Pons (tissue), 1 donor: ENCODE measurements at places on chromosomes 2 and 18.

- peak; percentile 74 for DNase-seq
Measured at GRCh38 chr2:46335391-46336282, 38.4 kb downstream of the EPAS1 start.

DNA sequence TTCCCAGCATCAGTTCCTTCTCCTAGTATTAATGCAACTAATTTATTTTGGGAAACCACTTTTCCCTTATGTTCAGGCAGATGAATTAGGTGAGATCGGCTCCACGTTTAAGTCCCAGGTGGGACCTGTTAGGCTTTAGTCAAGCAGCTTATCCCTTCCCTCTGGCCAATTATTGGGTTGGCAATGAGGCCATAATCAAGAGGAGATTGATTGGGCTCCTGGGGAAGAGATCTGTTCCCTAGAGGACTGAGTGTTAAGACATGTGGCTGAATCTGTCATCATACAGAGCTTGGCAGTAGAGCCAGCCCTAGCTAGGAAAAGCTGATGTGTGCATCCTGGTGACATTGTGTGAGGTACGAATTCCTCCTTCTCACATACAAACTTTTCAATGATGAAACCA lies 104.4 kb downstream of the PTH2R start:
- no peak for DNase-seq

GRCh38 chr2:160635488-160635887 lies 141.9 kb upstream of the RBMS1 start:
- no peak for DNase-seq

- no peak for DNase-seq
Measured at GRCh38 chr2:86219896-86220295, 20.6 kb downstream of the MRPL35 start.

- no peak for DNase-seq
Measured at GRCh38 chr18:2979129-2979528, 33.8 kb downstream of the LPIN2 start.

DNA sequence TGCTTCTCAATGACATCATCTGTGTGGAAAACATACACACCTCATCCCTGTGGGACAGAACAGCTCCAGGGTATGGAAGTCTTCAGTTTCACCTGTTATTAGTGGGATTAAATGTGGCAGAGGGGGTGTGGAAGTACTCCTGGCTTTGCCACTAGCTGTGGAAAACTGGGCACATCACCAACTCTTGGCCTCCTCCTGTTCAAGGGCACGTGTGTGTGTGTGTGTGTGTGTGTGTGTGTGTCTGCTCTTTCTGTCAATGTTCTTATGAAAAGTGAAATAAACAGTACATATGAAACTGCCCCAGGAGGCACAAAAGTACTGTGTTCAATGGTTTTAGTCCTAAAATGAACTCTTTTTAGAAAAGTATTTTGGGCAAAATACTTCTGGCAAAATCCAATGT lies 65.9 kb downstream of the MTHFD2 start:
- DNase-seq, result no peak

DNA sequence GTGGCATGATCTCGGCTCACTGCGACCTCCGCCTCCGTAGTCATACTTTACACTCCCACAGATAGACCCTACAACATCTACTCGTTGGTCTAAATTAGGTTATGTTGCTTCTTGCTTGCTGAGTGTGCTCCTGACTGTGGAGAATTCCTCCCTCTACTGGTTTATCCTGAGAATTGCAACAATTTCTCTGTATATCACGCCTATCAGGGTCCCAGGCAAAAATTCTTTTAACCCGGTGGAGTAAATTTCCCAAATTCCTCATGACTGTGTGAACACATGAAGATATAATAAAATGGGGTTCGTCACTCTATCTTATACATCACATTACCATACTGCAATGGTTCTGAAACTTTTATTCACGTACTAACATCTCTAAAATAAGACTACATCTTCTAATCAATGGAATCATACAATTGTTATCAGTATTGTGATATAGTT lies 156.7 kb downstream of the EVA1A start:
- DNase-seq, result peak; percentile 60

DNA sequence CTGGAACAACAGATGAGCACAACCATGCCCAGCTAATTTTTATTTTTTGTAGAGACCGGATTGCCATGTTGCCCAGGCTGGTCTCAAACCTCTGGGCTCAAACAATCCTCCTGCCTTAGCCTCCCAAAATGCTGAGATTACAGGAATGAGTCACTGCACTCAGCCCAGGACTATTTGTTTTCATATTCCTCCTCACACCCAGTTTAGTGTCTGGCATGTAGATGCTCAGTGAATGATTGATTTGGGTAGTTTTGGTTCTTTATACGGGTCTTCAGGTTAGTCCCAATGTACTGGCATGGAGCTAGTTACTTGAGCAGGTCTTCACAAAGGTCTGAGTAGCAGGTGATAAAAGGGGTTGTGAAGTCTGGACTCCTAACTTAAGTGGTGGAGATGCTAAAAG lies 6.2 kb downstream of the EIF2B4 start:
- no peak for DNase-seq

GRCh38 chr2:61255580-61256437 lies 93.8 kb downstream of the C2orf74 start:
- DNase-seq, result no peak

DNA sequence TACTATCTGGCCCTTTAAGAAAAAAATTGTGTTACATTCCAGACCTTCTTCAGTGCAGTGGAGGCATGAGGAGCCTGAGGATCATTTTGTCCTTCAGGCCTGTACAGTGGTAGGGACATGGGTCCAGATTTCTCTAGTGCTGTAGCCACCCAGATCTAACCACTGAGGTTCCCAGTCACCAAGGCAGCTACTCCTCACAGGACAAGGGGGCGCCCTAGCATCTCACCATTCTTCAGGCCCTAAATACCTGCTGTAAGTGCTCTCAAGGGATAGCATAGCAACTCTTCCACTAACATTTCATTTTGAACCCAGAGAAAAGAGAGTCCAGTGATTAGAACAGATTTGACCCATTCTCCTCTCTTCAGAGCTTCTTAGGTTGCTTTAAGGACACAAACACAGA lies 1533.0 kb downstream of the LRP1B start:
- DNase-seq, result no peak

- DNase-seq, result no peak
Measured at GRCh38 chr2:43311276-43311675, 84.9 kb upstream of the ZFP36L2 start.

GRCh38 chr2:102099536-102100298 lies 42.8 kb upstream of the IL1R1 start:
- DNase-seq, result no peak

DNA sequence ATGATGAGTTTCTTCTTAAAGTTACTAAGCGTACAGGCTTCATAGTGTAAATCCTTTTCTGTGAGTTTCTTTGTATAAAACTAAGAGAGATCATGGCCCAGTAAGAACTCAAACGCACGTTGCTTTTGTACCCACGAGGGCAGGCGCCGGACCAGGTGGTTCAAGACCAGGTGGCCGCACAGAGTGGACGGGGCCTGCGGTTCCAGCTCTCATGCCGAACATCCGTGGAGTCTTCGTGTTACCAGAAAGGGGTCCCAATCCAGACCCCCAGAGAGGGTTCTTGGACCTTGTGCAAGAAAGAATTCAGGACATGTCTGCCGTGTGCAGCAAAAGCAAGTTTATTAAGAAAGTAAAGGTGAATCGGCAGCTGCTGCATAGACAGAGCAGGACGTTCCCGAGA lies 53.0 kb downstream of the KCNG2 start:
- DNase-seq, result no peak

DNA sequence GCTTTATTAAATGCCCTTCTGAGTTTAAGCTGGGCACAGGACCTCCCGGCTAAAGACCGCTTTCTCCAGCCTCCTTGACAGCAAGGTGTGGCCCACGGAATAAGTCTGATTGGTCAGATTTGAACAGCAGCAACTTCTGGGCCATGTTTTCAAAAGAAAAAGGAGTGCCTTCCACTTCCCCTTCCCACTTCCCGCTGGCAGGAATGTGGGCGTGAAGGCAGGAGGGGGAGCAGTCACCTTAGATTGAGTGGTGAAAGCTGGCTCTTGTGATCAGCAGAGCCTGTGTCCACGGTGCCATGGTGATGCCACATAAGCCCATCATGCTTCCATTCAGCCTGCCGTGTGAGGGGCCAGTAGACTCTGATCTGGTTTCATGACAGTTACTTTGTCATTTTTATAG lies 136.6 kb upstream of the GLI2 start:
- DNase-seq, result no peak

DNA sequence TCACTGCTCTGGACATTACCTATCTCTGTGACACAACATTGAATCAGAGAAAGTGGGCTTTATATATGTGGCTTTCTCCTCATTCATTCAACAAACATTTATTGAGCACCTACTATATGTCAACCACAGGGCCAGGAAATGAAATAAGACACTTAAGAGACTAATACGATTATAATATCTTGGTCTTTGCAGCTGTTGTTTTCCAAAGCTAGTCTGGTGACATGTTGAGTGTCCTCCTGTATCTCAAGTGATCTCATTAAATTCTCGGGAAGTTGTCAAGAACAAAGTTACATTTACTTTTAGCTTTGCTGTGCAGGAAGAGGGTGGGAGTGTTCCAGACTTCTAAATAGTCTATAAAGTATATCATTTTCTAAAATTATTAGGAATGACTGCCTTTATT lies 164.6 kb upstream of the SP5 start:
- DNase-seq, result no peak

DNA sequence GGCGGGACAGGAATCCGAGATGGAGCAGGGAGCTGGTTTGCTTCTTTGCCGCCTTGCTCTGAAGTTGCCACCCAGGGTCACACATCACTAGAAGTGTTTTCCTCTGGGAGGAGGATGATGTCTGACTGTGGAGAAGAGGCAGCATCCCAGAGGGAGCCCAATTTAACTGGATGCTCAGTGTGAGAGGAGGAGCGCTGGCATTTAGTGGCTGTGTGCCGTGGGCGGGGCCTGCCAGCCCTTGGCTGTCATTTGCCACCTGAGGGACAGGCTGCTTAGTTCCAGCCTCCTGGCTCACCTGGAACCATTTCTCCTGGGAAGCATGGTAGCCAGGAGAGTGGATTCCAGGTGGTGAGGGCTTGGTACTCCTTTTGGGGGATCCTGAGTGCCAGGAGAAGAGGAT lies 9.6 kb downstream of the B3GNT2 start:
- no peak for DNase-seq

GRCh38 chr2:168684921-168685599 lies 117.4 kb upstream of the NOSTRIN start:
- DNase-seq, result no peak

GRCh38 chr2:53969285-53969967 lies 1.4 kb downstream of the PSME4 start:
- DNase-seq, result peak; percentile 67

DNA sequence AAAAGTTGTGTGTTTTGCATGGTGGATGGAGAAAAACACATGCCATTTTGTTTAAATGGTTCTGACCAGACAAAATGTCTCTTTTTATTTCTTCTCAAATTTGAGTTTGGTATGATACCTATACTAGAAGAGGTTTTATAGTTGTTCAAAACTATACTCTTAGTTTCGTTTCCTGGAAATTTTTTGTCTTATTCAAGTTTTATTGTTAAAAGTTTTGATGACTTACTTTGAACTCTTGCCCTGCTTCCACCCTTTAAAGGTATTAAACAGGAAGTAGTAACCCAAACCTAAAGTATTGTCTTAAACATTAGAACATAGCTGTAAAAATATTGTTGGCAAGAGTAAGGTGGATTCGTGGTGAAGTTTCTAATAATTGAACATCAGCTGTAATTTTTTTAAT lies 98.2 kb downstream of the BABAM2 start:
- no peak for DNase-seq
